ENCODE measurements at places on chromosomes 13 and 19.

DNA sequence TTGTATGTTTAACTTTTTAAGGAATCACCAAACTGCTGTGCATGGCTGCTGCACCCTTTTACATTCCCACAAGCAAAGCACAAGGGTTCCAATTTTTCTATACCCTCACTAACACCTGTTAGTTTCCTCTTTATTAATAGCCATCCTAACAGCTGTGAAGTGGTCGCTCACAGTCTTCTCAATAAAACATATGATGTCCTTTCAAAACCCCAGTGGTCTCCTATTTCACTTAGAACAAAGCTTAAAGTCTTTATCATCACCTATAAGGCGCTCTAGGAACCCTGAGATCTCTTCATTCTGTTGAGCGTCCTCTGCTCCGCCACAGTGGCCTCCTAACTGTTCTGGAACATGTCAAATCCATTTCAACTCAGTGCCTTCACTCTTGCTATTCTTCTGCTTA, 400.5 kb downstream of the KLF12 start:
- DNase-seq = no peak

DNA sequence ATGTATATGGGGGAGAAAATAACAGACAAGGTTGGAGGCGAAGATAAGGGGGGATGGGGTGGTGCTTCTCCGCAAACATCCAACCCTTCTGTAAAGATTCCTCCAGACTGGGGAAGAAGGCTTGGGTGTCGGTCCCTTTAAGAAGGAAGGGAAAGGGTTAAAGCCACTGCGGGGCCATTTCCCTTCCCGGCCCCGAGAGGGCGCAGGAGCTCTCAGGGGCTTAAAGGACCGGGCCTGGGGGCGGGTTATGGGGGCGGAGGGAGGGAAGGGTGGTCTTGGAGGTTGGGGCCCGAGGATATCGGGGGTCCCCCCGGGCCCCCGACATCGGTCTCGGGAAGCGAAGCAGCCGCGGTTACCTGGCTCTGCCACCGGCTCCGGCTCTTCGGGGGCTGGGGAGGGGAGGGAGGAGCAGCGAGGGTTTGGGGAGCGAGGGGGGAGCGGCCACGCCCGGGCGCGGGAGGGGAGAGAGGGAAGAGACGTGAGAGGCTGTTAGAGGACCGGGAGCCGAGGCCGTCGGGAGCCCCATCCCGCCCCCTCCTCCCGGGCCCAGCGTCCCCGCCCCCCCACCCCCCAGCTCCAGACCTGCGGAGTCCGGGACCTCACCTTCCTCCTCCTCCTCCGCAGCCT, 2.8 kb downstream of the TNNT1 start:
- DNase-seq = no peak

DNA sequence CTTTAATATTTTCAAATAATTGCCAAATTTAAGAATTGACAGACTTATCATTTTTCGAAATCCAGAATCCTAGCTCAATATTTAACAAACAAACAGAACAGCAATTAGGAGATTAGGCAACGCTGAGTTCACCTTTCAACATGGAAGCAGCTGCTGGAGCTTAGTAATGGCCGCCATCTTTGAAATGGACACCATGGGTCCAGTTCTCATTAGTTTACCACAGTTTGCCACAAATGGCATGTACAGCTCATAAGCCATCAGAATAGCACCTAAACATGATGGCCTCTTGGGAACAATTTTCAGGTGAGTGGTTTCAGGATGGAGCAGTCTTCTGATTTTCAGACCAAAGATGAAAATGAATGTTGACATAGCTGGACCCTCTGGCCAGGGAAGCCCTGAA, 313.6 kb upstream of the OBI1 start:
- no peak for DNase-seq

DNA sequence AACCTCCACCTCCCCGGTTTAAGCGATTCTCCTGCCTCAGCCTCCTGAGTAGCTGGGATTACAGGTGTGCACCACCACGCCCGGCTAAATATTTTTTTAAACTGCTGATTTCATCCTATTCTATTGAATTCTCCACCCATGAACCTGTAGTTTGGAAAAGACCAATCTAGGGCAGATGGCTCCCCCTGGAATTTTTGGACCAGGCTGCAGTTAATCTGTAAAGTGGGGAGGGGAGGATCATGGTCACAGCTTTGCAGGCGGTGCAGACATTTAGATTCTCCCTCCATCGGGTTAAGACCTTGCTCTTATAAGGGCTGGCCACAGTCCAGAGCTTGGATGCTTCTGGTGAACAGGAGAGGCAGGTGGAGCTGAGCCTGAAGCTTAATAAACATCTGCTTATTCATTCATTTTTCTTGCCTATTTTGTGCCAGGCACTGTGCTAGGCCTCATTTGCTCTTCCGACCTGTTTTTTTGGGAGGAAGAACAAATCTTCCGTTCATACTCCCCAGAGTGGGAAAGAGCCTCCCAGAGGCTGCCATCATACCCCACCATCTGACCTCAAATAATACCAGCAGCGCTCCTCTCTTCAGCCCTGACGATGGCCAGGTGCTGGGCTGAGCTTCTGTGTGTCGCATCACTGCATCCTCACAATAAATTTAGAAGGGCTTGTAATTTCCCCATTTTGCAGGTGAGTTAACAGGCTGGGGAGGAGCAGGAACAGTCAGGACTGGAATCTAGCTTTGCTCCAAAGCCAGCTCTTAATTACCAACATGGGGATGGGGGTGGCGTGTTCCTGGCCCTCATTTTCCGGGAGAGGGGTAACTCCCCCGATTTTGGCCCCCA, 902 bp upstream of the CCDC106 start:
- DNase-seq = no peak

- no peak for DNase-seq
Observed at GRCh38 chr13:95485518-95486144, 66.9 kb upstream of the CLDN10 start.

- DNase-seq = no peak
Observed at GRCh38 chr13:22789027-22789593, 391.7 kb upstream of the SGCG start.

DNA sequence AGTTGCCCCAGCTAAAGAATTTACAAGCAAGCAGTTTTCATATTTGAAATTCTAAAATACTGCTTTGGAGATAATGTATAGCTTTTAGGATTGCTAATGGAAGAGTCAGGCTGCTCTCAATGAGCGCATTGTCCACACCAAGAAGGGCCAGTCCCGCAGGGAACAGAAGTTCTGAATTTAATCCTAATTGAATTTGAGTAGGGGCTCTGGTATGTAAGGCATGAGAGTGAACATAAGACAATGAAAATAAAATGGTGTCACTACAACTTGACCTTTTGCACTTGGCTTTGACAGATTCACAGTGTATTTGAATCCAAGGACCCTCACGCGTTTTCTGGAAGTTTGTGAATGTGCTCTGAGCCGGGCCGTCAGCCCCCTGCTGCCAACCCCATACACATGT, 32.6 kb downstream of the RAB20 start:
- no peak for DNase-seq

- DNase-seq = no peak
Observed at GRCh38 chr13:106096661-106097092, 438.8 kb downstream of the EFNB2 start.

DNA sequence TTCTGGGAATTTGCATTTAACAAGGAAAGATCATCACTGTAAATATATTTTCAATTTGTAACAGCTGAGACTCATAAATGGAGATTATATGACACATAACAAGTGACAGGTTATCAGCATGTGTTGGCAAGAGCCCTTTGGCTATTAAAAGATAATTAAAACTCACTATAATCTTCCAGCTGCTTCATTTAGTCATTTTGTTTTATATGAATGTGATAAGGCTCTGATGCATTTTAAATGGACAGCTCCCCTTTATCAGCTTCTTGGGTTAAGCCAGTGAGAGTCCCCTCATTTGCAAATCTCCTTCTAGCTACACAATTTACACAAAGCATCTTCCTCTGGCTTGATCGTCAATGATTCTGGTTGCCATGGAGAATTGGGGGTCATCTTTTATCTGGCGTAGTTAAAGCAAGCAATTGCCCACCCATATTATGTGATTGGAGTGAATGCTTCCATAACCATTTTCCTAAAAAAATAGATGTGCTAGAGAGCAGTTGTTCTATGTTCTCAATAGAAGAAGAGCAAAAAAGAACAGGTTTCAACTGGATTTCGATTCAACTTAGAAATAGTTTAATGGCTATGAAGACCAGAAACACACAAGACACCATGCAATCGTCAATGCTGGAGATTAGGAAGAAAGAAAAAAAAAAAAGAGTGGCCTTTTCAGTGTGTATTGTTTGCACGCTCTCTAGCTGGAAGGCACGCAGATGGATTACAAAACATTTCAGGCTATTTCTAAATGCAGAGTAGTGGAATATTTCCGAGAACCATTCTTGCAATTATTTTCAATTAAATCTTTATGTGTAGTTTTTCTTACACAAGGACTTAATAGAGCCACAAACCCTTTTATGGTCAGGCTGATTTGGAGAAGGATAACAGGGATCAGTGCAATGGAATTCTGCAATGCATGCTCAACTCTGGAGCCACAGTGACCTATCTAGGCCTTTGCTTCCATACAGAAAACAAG, 27.4 kb downstream of the STARD13 start:
- DNase-seq = no peak

DNA sequence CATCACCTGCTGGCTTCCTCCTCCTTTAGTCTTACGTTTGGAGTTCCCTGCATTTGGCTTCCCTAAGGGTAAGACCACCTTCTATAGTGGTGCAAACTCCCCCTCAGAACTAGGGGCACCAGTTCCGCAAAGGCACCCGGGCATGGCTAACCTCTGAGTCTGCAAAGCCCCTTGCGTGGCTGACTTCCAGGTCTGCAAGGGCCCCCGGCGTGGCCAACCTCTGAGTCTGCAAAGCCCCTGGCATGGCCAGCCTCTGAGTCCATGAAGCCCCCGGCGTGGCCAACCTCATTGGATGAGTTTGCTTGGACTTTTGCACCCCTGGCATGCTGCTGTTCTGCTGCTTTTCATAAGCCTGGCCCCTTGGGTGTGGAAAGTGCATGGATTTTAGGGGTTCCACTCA, 5.1 kb downstream of the MCF2L start:
- no peak for DNase-seq

Data from mesothelial cell of epicardium (in vitro differentiated cells).